ENCODE measurements at places on chromosomes 12 and 14.

- DNase-seq: no peak
Observed at GRCh38 chr14:72847721-72848120, 46.2 kb downstream of the DPF3 start.

- no peak for DNase-seq
Observed at GRCh38 chr14:101918065-101918989, 46.0 kb upstream of the DYNC1H1 start.

- DNase-seq: no peak
Observed at GRCh38 chr14:36975834-36976233, 196.6 kb downstream of the SLC25A21 start.

DNA sequence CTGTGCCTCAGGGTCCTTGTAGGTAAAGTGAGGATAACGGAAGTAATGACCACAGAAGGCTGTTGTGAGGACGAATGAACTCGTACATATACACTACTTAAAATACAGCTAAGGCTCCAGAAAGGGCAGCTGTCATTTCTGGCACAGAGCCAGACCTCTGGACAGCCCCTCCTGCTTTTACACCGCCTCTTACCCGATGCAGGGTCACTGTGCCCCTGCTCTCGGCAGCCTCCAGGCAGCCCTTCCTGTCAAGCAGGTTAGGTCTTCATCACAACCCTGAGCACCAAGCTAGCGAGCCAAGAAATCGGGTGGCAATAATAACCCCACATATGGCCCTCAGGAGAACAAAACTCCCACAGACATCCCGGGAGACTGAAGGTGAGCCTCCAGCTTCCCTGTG is 8.5 kb downstream of the TMEM229B start:
- no peak for DNase-seq

Measured in coronary artery (tissue), 2 donors.